ENCODE measurements at places on chromosomes 4 and X. TPM values are rescaled to one million over a fixed set of nuclear protein-coding genes. Genes with fewer than 3 reads are reported as not detected.

DNA sequence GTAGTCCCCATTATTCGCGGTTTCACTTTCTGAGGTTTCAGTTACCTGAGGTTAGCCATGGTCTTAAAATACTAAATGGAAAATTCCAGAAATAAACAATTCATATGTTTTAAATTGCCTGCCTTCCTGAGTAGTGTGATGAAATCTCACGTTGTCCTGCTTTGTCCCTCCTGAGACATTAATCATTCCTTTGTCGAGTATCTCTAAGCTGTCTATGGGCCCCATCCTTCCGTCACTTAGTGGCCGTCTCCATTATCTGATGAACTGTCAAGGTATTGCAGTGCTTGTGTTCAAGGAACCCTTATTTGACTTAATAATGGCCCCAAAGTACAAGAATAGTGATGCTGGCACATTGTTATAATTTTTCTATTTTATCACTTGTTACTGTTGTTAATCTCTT is 94.8 kb downstream of the ADGRL3 start:
- no peak for DNase-seq

Gene PGAM4
- not detected for total RNA-seq

DNA sequence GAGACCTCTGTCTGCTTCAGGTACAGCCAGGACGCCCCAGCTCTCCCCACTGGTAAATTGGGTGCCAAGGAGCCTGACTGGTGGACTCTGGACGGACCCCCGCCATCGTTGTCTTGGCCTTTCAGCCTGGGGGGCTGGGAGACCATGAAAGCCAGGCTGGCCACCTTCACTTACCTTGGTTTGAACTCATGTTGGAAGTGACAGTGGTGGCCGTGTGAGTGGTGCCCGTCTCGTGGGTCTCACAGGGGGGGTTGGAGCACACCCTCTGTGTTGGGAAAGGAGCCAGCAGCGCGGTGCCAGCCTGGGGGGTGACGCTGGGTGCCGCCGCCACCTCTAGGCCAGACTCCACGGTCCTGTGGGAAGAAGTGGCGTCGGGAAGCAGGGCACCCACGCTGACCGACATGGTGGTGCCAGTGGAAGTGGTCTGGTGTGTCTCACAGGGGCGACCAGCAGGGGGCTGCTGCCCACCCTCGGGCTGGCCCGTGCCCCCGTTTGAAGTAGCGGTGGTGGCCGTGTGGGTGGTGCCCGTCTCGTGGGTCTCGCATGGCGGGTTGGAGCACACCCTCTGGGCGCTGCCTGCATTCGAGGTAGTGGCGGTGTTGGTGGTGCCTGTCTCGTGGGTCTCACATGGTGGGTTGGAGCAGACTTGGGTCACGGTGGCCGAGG is 9.6 kb upstream of the RENBP start:
- DNase-seq: no peak

DNA sequence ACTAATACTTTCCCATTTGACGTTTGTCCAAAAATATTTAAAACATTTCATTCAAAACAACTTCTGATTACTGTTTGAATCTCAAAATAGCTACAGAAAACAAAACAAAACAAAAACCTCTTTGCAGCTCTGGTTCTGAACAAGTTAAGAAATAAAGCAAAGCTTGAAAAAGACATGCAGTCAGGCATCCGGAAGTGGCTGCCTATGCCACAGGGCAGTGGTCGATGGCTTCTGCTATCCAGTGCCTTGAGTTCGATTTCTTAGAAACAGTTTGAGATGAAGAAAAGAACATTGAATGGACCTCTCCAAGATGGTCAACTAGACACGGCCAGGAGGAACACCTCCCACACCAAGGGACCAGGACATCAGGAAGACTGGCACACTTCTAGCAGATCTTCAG is 125.3 kb downstream of the SCFD2 start:
- no peak for DNase-seq

DNA sequence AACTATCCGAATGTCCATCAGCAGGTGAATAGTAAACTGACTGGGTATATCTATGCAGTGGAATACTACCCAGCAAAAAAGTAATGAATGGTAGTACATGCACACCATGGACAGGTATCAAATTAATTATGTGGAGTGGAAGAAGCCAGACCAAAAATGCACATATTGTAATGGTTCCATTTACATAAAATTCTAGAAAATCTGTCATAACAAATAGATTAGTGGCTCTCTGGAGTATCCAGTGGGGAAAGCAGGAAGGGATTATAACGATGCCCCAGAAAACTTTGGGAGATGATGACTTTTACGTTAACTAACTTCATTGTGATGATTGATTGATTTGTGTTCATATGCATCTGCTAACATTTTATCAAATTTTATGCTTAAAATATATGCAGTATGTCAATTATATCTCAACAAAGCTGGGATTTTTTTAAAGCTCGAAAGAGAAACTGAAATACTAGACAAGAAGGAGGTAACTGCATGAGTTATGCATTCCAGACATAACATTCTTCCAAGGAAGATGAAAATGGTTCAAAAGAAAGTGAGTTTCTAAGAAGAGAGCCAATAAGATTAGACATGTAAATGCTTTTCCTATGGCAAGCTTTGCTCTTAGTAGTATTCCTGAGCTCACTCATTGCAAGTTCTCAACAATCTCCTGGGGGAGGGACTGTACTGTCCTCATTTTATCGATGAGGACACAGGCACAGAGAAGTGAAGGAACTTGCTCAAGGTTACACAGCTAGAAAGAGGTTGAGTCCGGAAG is 58.6 kb upstream of the MSX1 start:
- no peak for DNase-seq

DNA sequence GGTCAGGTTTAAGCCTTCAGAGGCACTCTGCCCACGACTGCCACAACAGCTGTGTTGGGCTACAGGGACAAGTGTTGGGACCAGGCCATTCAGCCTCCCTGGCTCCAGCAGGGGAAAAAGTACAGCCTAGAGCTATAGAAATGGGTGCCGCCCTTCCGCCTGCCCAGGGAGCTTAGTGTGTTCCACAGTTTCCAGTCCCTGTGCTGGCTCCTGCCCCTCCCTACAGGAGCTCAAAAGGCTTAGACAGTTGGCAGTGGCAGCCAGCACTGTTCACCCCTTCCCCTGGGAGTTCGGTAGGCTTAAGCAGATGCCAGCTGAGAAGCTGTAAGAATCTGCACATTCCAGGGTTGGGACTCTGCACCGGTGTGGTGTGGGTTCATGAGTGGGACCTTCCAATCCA is 408.2 kb upstream of the INTU start:
- no peak for DNase-seq

DNA sequence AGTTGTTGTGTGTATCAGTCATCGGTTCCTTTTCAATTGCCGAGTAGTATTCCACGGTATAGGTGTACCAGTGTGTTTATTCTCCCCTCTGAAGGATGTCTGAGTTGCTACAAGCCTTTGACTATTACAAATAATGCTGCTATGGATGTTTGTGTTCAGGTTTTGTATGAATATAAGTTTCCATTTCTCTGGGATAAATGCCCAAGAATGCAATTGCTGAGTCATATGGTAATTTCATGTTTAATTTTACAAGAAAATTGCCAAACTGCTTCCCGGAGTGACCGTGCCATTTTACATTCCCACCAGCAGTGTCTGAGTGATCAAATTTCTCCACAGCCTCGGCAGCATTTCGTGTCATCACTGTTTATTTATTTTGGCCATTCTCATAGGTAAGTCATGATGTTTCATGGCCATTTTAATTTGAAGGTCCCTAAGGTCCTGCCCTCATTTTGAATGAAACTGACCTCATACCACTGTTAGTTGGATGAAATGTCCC is 73.9 kb downstream of the IRF2 start:
- peak; percentile 60 for DNase-seq

Gene ARHGAP6
- total RNA-seq: 0.13 TPM

Gene ELK1
- 64.6 TPM for total RNA-seq

GRCh38 chr4:127188847-127189246 is 443.9 kb upstream of the INTU start:
- no peak for DNase-seq

DNA sequence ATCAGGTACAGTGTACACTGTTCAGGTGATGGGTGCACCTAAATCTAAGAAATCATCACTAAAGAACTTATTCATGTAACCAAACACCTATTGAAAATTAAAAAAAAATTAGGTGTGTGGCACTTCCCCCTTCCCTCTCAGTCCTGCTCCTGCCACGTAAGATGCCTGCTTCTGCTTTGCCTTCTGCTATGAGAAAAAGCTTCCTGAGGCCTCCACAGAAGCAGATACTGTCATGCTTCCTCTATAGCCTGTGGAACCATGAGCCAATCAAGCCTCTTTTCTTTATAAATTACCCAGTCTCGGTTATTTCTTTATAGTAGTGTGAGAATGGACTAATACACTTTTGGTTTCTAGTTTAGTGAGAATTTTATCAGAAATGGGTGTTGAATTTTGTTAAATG is 459.8 kb upstream of the DIPK2B start:
- DNase-seq: no peak

Gene SLC9B2
- 14.6 TPM for total RNA-seq

GRCh38 chr4:173252024-173252935 is 81.9 kb downstream of the HMGB2 start:
- peak; percentile 95 for DNase-seq

DNA sequence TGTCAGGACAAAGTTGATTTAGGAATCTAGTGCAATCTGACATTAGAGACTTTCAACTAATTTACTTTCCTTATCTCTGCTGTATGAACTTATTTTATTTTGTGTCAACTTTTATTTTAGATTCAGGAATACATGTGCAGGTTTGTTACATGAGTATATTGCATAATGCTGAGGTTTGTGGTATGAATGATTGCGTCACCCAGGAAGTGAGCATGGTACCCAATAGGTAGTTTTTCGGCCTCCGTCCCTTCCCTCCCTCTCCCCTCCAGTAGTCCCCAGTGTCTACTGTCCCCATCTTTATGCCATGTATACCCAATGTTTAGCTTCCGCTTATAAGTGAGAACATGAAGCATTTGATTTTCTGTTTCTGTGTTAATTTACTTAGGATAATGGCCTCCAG is 68.7 kb upstream of the TEX13D start:
- DNase-seq: no peak

DNA sequence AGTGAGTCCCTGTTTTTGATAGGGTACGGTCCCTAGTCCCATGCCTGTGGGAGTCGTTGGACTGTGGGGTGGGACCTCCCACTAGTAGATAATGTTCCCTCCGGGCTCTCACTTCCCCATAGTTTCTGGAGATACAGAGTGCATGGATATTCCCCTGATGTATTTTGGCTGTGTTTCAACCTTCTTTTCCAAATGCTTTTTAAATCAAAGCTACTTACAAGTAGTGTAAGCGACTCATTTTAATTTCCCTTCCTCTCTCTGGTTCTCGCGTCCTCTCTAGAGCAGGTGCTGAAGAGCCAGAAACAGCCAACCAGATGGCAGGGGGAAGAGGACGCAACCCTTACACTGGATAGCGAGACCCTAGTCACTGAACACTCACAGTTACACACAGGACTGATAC is 79.2 kb downstream of the ZNF827 start:
- DNase-seq: no peak

DNA sequence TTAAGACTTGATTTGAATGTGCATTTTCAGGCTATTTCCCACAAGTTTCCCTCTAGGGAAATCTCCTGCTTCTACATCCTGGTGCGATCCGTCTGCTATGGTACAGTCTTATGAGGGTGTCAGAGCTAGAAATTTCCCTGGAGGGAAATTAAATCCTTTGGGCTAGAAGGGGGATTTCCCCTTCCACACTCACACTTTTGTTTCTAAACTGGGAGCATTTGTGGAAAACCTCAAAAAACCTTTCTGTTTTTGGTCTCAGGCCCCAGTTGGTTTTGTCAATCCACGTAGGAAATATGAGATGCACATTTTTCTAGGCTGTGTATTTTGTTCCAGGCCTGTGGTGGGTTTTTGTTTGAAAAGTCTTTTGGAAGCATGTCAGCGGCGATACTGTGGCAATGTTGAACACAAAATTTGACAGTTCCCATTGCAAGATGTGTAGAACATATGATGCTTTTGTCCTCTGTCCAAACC is 17.8 kb downstream of the HMGB3 start:
- DNase-seq: no peak

Gene SHOX
- total RNA-seq: not detected

Gene CCSER1
- total RNA-seq: 0.05 TPM

- no peak for DNase-seq
Observed at GRCh38 chr4:161419822-161420221, 744.0 kb downstream of the FSTL5 start.

DNA sequence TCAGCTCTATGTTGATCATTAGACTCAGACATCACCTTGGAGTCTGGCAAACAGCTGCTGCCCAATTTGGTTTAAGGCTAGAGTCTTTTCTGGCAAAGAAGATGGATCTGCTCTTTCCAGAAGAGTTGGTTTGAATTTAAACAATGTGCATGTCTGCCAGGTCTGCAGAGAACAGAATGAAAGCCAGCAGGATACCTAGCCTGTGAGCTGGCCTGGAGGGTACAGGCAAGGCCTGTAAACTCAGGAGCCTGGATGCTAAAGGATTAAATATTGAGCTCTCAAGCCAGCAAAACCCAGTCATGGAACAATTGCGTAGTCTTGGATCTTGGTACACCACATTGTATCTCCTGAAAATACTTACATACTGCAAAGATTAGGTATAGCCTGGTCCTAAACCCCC is 15.6 kb upstream of the PDLIM3 start:
- no peak for DNase-seq

- DNase-seq: no peak
Observed at GRCh38 chr4:120158046-120158445, 91.4 kb upstream of the MAD2L1 start.

- no peak for DNase-seq
Observed at GRCh38 chr4:15035159-15035558, 32.9 kb downstream of the CPEB2 start.

Gene ADRA2C
- total RNA-seq: 23.5 TPM

- no peak for DNase-seq
Observed at GRCh38 chr4:53695540-53696463, 104.5 kb upstream of the LNX1 start.

Gene NDP
- not detected for total RNA-seq

Gene FHIP1A
- total RNA-seq: 0.39 TPM

DNA sequence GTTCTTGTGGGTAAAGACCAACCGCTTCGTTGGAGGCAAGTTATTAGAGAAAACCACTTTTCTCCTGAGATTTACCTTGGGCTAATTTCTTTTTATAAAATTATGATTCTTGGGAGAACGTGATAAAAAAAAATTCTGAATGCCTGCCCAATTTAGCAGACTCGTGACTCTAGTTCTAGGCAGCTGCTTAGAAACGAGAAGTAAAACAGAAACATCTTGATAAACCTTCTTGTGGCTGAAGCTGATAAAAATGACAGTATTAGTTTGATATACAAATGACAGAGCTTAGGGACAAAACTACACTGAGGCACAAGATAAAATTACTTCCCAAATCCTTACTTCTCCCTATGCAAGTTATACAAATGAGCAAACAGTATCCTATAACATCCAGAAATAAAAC is 458.9 kb upstream of the TEX13C start:
- DNase-seq: no peak

Gene FAM156B
- 13.0 TPM for total RNA-seq
